ENCODE measurements at places on chromosomes 16 and 17.

GRCh38 chr17:36697903-36698530, 96.6 kb downstream of the MRM1 start:
- no peak for DNase-seq

DNA sequence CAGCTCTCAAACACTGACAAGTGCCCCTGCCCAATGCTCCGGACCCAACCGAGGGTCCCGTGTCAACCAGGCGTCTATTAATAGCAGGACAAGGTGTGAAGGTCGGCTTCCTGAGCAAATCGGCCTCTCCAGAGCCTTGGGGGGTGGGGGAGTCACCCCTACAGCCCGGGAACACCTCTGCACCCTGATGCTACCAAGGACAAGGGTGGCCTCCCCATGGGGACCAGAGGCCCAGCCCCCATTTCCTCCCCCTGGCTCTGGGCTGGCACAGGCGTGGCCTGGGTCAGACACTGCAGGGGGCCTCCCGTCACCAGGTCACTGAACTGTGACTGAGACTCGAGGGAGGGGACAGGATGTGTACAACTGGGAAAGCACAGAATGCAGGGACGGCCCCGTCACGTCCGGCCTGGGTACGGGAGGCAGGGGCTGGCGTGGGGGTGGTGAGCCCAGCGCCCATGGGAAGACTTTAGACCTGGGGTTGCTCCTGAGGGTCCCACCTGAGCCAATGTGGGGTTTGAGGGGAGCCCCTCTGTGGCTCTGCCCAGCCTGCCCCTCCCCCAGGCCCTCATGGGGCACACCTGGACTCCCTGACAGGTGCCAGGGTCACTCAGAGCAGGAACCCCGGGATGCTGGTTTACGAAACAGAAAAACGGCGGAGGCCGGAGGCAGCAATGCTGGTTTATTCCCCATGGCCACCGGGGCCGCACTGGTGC, 579 bp upstream of the CYBA start:
- DNase-seq, result no peak

- no peak for DNase-seq
Observed at GRCh38 chr17:63834431-63835166, 7.1 kb upstream of the FTSJ3 start.

- no peak for DNase-seq
Observed at GRCh38 chr17:17518951-17519350, 22.8 kb upstream of the RASD1 start.

DNA sequence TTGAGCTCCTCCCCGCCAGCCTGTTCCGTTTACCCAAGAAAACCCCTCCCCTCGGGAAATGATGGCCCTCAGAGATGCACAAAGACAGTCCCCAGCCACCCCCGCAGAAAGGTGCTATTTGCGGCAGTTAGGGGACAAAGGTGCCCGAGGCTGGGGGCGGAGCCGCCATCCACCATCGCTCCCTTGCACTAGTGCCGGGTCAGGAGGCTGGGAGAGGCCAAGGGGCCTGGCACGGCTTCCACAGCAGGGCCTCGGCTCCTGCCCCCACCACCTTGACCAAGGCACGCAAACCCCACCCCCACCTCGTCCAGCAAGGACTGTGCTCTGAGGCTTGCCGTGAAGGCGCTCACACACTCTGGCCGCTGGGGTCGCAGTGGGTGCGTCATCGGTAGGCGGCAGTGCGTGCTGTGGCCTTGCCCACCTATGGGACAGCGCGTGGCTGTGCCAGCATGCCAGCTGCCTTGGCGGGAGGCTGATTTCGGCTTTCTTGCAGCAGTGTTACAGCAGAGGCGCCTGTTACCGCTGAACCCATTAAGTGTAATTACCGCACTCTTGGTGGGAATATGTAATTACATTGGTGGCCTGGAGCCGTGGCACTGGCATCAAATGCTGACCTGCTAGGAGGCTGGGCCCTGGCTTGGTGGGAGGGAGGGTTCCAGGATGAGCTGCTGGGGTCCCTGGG, 31.8 kb downstream of the TPSG1 start:
- no peak for DNase-seq

- peak; percentile 72 for DNase-seq
Observed at GRCh38 chr17:75979705-75980187, 706 bp downstream of the TEN1 start.

- no peak for DNase-seq
Observed at GRCh38 chr17:58383892-58384462, 32.0 kb upstream of the SUPT4H1 start.

DNA sequence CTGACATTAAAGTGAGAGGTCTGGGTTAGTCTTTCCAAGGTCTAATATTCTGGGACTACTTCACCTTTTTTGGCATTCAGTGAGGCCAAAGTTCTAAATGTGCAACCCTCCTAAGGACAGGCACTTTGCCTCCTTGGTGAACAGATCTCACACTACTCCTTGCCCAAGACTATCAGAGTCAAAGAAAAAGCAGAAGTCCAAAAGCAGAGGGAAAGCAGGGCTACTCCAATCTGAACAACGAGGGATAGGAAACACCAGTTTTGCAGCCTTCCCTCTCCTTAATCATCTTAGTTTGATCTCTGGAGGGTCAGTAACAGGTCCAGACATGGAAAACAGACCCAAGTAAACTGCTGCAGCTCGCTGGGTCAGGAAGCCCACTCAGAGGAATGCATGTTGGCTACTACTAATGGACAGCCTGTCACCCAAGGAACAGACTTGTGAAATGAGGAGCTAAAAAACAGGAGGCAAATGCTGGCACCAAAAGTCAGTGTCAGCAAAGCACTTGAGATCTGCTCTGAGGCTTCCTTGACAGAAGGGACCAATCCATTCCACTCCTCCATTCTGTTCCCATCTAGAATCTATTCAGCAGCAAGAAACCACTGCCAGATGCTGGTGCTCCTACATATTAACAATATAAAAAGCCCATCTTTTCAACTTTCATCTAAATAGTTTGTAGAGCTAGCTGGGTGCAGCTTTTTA, 29.9 kb downstream of the DCUN1D3 start:
- DNase-seq, result no peak

DNA sequence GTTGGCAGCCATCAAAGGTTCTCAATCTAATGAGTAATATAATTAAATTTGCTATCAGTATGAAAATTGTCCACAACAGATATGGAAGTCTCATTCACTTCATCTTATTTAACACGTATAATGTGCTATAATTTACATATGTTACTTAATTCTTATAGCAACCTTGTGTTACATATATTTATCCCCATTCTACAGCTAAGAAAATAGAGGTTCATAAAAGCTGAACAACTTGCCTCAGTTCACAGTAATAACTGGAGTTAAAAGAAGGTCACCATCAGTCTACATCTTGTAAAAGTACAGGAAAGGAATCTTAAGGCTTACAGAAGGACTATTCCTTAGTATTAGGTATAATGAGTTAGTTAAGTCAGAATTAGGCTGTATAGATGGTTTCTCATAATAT, 27.9 kb downstream of the STXBP4 start:
- DNase-seq, result no peak

GRCh38 chr16:17177242-17177958, 293.4 kb downstream of the XYLT1 start:
- no peak for DNase-seq

DNA sequence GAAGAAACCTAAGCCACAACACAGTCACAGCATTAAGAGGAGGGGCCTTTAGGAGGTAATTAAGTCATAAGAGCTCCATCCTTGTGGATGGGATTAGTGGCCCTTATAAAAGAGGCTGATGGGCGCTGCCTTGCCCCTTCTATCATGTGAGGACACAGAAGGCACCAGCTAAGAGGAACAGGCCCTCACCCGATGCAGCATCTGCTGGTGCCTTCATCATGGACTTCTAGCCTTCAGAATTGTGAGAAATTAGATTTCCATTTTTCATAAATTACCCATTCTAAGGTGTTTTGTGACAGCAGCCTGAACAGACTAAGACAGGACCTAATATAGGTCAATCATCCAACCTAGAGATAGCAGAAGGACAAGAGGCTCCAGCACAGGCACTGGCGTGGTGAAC, 120.8 kb downstream of the CDYL2 start:
- peak; percentile 25 for DNase-seq

- DNase-seq, result no peak
Observed at GRCh38 chr16:88928405-88929090, 48.5 kb downstream of the CBFA2T3 start.

- no peak for DNase-seq
Observed at GRCh38 chr16:23290189-23291062, 11.7 kb upstream of the SCNN1B start.

DNA sequence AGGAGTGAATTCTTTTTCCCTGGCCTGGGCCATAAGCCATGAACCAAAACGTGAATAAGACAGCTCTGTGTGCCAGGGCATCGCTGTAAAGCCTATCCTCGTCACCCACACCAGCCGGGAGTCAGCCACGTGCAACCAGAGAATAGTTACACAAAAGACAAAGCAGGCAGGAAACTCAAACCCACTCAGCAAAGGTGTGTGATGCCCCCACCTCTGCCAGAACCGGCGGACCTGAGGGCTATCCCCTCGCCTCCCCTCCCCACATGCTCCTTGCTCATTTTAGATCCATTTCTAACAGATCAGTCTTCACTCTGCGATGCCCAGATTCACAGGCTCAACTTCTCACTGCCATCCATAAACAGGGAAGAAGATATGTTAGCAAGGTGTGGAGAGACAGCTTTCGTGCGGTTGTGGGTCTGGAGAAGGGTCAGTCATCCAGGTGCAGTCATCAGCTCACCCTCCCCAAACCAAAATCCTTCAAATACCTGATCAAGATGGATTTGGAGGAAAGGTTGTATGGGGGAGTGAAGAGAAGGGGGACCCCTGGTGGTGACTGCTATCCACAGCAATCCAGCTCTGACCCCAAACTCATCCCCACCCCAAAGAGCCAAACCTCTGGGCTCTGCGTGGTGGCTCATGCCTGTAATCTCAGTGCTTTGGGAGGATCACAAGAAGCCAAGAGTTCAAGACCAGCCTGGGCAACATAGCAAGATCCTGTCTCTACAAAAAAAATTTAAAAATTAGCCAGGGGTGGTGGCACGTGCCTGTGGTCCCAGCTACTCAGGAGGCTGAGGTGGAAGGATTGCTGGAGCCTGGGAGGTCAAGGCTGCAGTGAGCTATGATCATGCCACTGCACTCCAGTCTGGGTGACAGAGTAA, 219.2 kb downstream of the C16orf78 start:
- no peak for DNase-seq
